ENCODE measurements at places on chromosomes 12 and 14.

DNA sequence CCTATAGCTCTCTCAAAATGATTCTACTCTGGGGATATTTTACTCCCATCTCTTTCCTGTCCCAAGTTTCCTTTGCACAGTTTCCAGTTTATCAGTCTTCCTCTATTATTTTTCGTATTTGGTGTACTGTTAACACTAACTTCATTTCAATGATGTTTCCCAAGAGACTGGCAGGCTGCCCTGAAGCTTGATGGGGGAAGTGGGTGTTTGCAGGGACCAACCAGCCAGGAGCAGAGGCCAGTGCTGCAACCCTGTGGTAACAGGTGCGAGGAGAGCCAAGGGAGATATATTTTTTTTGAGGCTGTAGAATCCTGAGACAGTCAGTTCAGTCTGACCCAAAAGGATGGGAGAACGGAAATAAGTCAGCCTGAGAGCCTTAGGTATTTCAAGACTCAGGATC, 11.8 kb upstream of the CEBPE start:
- no peak for DNase-seq

DNA sequence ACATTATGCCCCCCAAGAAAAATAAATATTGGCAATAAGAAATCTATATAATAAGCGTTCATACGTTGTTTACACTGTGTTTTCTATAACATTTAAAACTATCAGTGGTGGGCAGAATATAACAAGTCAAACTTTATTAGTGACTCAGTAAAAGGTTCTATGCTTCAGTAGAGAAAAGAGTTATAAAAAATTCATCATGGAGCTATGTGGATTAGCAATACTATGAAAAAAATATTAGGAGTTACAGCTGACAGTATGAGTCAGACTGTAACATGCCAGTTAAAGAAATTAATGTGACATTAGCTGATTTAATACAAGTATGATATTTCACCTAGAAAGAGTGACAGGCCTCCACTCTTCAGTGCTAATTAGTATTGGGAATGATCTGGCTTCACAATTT, 125.1 kb upstream of the GARIN6 start:
- no peak for DNase-seq

- DNase-seq, result no peak
These were observed 171.6 kb upstream of the PTPRQ start for GRCh38 chr12:80272387-80272915.

- no peak for DNase-seq
These were observed 42.2 kb downstream of the UBR7 start for GRCh38 chr14:93249128-93249831.

GRCh38 chr14:50967790-50968189, 23.5 kb upstream of the PYGL start:
- no peak for DNase-seq

DNA sequence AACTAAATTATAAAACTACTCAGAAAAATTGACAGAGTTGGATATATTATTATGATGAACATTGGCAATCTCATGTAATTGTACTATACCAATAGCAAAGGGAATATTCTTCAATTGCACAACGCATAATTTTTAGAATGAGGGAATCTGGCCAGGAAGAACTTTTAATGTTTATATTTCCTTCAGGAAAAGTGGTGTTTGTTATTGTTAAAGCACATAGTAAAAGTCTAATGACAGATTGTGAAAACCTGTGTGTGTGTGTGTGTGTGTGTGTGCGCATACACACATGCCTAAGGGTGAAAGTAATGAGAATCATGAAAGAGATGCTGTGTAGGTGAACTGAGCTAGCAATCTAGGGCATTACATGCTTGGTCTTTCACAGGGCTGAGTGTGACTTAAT, 877.7 kb downstream of the SLC6A15 start:
- DNase-seq, result peak; percentile 14

DNA sequence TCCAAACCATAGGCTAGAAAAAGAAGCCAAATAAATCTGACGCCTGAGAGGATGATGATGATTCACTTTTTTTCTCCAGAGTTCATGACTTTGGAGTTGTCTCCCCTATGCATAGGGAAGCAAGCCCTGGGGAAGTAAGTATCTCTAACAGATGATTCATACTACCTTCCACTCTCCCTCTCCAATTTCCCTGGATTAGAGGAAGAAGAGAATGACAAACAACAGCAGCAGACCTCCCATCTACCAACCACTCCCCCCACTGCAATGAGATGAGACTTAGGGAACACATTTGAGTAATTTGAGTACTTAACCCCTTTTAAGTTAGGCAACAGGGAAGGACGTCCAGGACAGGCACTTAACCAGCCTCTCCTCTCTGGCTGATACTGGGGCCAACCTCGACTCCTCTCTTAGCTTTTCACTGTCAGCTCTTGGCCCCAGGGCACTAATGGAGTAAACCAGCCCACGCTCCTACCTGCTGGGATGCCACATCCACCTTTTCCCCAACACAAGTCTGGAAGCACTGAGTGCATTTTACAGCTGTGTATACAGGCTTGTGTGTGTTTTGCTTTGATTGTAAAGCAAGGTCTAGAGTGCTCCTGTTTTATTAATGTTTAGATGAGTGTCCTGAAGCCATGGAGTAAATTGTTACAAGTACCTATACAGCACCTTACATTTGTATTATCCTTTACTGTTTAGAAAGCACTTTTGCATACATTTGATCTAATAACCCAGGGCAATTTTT, 180.7 kb downstream of the PHLDA1 start:
- no peak for DNase-seq

DNA sequence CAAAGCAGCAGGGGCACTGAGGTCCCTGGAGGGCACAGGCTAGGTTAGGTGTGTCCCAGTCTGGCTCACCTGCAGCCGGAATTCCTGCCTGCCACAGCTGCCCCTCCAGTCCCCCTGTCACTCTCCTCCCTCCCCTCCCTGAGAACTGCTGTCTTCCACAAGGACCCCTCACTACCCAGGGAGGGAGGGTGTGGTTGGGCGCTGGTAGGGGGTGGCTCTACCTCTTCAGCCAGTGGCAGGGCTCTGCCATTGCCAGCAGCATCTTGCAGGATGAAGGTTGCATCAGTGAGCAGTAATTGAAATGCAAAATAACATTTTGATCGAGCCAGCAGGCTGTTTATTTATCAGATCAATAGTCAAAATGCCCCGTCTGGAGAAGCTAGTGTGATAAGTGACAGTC, 45.7 kb downstream of the ESRRB start:
- no peak for DNase-seq

DNA sequence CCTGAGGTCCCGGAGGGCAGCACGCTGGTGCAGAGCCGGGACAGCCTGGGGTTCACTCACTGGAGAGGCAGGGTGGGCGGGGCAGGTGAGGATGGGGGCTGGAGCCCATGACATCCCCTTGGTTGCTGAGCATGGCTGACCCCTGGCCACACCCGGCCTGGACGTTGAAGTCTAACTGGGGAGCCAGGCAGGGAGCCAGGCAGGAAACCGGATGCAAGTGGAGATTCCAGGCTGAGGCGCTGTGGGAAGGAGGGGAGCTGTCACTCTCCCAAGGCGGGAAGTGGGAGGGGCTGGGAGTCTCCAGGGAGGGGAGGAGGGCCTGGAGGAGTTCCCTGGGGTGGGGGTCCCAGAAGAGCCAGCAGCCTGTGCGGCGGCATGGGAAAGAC, 7.7 kb upstream of the INF2 start:
- DNase-seq, result peak; percentile 91

- DNase-seq, result peak; percentile 73
These were observed 568 bp downstream of the PPM1A start for GRCh38 chr14:60249321-60250256.

GRCh38 chr14:54278087-54278486, 118.7 kb upstream of the CDKN3 start:
- no peak for DNase-seq

GRCh38 chr12:45732936-45733335, 3.4 kb downstream of the ARID2 start:
- DNase-seq, result no peak

DNA sequence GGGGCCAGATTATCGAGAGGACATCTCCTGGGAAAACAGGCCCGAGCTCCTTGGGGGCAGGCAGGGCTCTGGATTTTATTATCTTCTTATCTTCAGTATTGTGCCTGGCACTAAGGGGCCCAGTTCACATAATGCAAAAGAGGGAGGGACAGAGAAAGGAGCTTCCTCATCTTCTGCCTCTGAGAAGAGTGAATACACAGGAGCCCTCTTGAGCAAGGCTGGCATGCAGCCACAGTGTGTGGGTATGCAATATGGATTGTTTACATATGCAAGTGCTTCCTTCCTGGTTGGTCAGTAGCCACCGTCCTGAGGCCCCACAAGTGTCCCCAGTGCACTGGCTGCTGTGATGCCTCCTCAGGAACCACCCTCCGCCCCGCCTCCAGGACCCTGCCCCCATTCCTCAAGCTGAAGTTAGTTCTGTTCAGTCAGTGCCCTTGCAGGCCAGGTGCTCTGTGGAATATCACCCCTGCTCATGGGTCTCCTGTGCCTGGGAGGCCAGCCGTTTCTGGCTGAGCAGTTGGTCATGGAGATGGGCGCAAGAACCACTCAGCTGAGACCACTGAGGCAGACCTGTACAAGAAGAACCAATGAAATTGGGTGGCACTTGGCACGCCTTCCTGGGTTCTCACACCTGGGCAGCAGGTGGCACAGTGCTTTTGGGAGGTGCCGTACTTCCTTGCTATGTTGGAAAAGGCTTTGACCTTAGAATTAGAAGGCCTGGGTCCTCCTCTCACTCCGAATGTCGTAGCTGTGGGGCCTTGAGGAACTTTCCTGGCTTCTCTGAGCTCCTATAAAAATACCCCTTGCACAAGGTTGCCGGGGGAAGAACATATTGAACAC, 35.1 kb upstream of the ACTN1 start:
- DNase-seq, result peak; percentile 72

DNA sequence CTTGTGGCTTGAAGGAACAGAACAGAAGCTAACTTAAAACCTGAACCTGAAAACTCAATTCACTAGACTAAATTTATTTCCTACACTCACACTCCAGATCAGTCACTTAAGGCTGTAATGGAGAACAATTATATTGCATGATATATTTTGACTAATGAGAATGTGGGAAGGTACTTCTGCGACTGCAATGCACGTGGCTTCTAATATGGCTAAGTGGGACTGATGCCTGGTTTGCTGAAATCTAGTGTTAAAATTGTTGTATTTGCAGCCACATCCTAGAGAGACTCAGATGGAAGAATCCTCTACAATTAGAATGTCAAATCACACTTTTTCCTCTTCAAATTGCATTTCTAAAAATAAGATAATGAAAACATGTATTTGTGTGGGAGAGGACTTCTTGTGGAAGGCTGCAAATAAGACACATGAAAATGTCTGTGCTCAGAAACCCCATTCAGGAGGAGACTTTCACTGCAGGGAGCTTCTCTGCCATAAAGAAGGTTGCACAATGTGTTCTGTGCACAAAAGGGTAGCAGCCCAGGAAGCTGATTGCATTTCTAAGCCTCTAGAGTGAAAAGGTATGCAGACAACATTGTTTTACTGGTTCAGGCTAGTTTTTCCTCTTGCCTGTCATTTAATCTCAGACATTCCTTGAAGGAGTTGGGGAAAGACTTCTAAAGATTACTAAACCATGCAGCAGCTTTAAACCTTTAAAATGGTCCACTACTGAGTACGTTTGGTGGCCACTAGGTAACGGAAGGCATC, 224.3 kb downstream of the NEDD1 start:
- DNase-seq, result peak; percentile 4

GRCh38 chr12:93982771-93983315, 165.5 kb upstream of the PLXNC1 start:
- DNase-seq, result no peak

DNA sequence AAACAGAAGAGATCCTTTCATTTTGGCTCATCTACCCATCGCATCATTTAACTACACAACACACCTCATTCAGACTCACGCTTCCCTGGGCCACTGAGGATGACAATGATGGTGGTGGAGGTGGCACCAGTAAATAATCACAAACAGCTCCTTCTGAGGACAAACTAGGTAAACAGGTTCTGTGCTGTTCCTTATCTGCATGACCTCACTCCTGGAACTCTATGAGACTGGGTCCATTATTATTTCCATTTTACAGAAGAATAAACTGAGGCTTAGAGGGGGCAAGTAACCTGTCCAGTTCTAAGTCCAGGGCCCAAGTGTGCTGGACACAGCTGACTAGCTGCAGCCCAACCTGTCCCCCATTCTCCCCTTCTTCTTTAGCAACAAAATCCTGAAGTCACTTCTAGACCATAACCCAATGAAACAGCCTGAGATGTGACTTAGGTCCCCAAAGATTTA, 50.4 kb downstream of the ITPK1 start:
- DNase-seq, result no peak

DNA sequence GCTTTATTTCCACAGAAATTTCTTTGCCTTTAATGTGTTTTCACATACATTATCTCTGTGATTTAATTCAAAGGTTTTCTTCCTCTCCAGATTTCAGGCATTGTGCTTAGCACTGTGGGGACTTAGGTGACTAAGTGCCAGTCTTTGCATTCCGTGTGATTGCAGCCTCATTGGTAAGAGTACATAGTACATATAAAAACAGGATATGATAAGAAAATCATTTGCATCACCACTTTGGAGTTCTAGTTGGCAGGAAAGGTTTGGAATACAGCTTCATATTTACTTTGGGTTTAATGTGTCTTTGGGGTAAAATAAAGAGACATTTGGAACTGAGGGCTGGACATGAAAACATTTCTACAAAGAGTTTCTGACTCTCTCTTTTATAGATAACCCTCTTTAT, 37.8 kb upstream of the C12orf75 start:
- no peak for DNase-seq

- DNase-seq, result peak; percentile 37
These were observed 523 bp downstream of the WSB2 start for GRCh38 chr12:118060301-118061010.

DNA sequence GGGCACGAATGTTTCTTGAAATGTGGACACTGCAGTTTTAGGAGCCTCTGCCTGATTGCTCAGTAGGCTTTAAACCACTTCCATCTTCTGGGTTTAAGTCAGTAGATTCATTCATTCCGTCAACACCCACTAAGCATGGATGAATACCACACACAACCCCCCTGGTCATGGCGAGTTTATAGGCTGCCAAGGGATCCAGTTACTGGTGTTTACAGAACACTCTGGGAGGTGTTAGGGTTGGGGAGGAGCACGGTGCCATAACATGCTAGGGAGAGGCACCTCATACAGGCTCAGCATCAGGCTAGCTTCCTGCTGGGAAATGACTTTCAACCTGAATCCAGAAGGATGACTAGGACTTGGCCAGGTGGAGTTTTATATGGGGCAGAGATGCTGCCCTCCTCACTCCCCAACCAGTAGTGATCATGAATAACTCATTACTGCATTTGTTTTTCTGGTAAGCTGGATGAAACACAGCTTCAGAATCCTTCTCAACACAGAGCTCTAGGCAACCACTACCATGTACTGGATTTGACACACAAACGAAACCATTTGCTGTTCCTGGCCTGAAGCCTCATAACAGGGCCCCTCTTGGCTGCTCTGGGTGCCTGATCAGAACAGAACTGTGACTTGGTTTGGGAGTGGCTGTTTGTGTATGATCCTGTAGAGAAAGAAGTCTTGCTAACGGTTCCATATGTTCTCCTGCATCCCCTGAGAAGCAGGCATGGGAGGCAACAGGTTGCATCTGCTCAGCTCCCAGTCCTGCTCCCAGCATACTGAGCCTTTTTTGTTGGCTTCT, 47.9 kb downstream of the FBXW8 start:
- DNase-seq, result no peak
